ENCODE measurements at places on chromosomes 11 and 22.

GRCh38 chr22:32570501-32570900 is 95.9 kb downstream of the FBXO7 start:
- no peak overlapping the region for H3K27ac ChIP-seq
- DNase-seq, result no peak
- H3K4me3 ChIP-seq, result no peak overlapping the region
- H3K36me3 ChIP-seq, result no peaks in the 10 kb centered on the region
- H3K27me3 ChIP-seq, result peaks cover 4% of the 10 kb centered on the region
- peaks cover 4% of the 10 kb centered on the region for H3K4me1 ChIP-seq

- H3K4me1 ChIP-seq, result no peaks in the 10 kb centered on the region
- H3K27ac ChIP-seq, result no peak overlapping the region
Observed at GRCh38 chr22:41368543-41369423, 13.0 kb upstream of the TEF start.

DNA sequence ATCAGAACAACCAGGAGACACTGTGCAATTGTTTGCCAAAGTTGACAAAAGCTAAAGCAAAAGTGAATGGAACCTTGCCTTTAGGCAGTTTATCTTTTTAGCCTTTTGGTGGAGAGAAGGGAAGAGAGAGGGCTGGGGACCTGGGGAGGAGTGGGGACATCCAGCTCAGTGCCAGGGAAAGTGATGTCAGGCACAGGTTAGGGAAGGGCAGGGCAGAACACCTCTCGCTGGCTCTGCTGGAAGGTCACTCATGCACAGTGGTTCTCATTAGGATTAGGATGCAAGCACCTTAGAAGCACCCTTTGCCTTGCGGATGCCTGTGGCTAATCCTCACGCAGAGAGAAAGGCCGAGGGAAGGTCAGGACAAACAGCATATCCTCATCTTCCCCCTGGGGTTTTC is 14.3 kb upstream of the LINC01488 start:
- H3K4me3 ChIP-seq, result no peak overlapping the region
- DNase-seq, result no peak
- H3K27ac ChIP-seq, result no peak overlapping the region
- no peaks in the 10 kb centered on the region for H3K4me1 ChIP-seq

DNA sequence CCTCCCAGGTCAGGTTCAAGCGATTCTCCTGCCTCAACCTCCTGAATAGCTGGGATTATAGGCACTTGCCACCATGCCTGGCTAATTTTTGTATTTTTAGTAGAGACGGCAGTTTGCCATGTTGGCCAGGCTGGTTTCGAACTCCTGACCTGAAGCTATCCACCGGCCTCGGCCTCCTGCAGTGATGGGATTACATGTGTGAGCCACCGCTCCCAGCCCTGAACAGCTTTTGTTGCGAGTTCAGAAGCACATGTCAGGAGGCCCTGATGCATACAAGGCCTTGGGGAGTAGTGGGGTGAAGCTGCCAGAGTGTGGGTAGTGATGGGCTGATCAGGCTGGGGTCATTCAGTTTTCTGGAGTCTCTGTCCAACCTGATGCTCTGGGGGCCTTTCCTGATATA is 117.0 kb upstream of the C11orf87 start:
- H3K4me3 ChIP-seq, result no peak overlapping the region
- H3K27me3 ChIP-seq, result no peaks in the 10 kb centered on the region
- no peak for DNase-seq
- H3K4me1 ChIP-seq, result no peaks in the 10 kb centered on the region

DNA sequence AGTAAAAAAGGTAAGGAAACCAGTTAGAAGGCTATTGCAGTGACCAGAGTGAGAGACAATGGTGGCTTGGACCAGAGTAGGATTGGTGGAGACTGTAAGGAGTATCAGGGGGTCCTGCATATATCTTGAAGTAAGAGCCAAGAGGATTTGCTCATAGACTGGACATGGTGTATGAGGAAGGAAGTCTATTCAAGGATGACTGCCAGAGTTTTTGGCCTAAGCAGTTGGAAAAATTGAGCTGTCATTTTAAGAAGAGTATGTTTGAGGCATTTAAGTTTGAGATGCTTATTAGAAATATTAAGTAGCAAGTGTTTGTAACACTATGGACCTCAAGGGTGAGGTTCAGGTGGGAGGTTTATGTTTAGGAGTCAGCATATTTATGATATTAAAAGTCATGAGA is 596.6 kb downstream of the METTL15 start:
- H3K27ac ChIP-seq, result no peak overlapping the region
- H3K36me3 ChIP-seq, result no peaks in the 10 kb centered on the region
- DNase-seq, result no peak
- H3K4me3 ChIP-seq, result no peak overlapping the region

DNA sequence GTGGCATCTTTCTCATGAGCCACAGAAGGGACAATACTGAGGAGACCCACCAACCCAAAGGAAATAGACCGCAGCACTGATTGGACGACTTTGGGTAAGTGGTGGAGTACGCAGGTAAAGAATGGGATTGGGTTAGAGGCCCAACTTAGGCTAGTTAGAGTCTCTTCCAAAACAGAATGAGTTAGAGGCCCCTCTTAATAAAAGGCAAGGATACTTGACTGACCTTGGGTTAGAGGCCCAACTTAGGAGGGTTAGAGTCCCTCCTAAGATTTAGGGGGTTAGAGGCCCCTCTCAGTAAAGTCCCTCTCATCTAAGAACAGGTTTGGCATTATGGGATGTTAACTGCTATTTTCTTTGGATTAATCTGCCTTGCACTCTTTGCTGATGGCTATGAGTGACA is 24.6 kb downstream of the CCKBR start:
- no peaks in the 10 kb centered on the region for H3K4me1 ChIP-seq
- no peak overlapping the region for H3K4me3 ChIP-seq
- H3K36me3 ChIP-seq, result no peaks in the 10 kb centered on the region
- peaks cover 53% of the 10 kb centered on the region for H3K27me3 ChIP-seq

GRCh38 chr11:1034456-1035295 is 1.8 kb downstream of the MUC6 start:
- DNase-seq, result no peak
- H3K27me3 ChIP-seq, result no peaks in the 10 kb centered on the region
- no peaks in the 10 kb centered on the region for H3K36me3 ChIP-seq
- no peak overlapping the region for H3K27ac ChIP-seq
- no peak overlapping the region for H3K4me3 ChIP-seq

DNA sequence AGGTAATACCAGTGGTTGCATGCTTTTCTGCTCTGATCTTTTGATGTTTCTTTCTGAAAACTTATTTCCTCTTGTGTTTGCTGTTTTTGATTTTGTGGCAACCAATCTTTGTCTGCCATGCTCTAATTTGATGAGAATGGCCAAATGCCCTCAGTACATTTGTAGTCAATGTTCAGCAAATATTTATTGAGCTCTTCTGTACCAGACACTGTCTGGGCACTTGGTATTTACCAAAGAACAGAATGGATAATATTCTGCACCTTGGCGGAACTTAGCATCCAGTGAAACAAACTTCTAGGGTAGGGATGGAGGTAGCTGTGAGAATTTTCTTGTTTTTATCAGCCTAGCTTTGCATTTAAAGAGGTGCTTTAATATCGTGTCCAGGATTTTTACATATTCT is 19.6 kb downstream of the PPP6R3 start:
- no peak overlapping the region for H3K27ac ChIP-seq
- DNase-seq, result no peak
- peaks cover 32% of the 10 kb centered on the region for H3K36me3 ChIP-seq
- no peaks in the 10 kb centered on the region for H3K27me3 ChIP-seq
- no peak overlapping the region for H3K4me3 ChIP-seq

DNA sequence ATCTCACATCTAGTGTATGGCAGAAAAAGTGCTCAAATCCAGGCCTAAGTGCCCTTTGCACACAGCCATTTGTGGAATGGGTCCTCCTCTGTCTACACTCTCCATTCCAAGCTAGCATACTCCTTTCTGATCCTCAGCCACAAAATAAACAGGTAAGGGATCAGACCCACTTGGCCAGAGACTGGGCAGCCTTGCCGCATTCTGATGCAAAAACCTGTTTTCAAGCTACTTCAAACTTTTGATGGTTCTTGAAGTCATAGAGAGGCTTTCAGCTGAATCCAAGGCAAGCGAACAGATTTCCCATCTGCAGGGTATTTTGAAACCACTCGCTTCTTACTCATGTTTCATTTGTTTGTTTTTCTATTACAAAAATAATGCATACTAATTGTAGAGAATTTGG is 136.6 kb upstream of the NAV2 start:
- no peaks in the 10 kb centered on the region for H3K36me3 ChIP-seq
- H3K4me1 ChIP-seq, result no peaks in the 10 kb centered on the region
- no peak overlapping the region for H3K4me3 ChIP-seq
- H3K27me3 ChIP-seq, result peaks cover 2% of the 10 kb centered on the region

DNA sequence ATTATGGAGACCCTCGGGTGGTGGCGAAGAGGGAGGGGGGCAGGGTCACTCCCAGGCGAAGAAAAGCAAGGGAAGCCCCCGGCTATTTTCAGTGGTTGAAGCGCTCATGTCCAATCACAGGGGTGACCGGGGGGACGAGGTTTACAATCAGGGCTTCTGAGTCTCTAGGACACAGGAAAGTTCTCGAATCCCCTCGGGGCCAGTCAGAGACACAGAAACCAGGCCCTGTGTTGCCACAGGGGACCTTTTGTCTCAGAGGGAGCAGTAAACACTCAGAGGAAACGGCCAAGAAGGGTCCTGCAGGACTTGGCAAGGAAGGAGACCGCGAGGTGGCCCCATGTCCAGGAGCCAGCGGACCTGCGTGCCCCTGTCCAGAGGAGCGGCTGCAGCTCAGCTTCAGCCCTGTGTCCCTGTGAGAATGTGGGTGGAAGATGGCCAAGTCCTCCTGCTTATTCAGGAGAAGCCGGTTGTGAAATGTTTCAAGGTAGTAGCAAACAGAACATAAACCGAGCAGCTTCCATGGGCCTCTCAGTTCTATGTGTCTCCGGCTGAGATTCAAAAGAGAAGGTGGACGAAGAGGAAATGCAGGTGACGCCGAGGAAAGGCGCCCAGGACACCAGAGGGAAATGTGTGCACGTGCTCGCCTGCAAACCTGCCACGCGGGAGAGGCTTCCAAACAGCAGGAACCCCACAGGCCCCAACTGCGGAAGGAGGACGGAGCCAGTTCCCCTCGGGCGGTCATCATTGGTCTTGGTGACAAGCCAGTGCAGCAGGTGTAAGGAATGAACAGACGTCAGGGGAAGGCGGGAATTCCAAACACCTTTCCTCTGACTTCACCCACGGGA is 357.6 kb downstream of the BRD1 start:
- H3K36me3 ChIP-seq, result no peaks in the 10 kb centered on the region
- H3K4me1 ChIP-seq, result no peaks in the 10 kb centered on the region
- no peak for DNase-seq
- H3K27ac ChIP-seq, result no peak overlapping the region

DNA sequence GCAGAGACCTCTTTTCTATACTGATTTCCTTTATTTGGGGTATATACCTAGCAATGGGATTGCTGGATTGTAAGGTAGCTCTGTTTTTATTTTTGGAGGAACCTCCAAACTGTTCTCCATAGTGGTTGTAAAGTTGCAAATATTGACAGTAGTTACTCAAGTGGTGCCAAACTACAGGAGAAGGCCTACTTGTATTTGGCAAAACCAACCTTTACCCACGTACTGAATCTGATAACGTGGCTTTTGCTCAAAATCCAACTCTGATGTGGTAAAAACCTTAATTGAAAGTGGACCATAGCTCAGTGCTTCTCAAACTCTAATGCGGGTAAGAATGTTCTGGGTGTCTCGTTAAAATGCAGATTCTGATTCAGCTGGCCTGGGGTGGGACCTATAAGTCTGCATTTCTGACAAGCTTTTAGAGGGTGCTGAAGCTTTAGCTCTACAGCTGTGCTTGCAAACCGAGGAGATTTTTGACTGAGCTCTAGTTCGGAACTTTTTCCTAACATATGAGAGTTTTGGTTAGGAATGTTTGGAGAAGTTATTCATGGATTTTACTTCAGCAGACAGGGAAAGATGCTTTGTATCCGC is 69.8 kb downstream of the PACS1 start:
- DNase-seq, result no peak
- no peaks in the 10 kb centered on the region for H3K27me3 ChIP-seq
- peaks cover 2% of the 10 kb centered on the region for H3K36me3 ChIP-seq
- peaks cover 21% of the 10 kb centered on the region for H3K4me1 ChIP-seq
- H3K27ac ChIP-seq, result no peak overlapping the region

GRCh38 chr11:41897991-41898390 is 438.5 kb upstream of the LRRC4C start:
- H3K36me3 ChIP-seq, result no peaks in the 10 kb centered on the region
- no peak overlapping the region for H3K27ac ChIP-seq
- H3K4me3 ChIP-seq, result no peak overlapping the region
- H3K27me3 ChIP-seq, result no peaks in the 10 kb centered on the region
- no peaks in the 10 kb centered on the region for H3K4me1 ChIP-seq

DNA sequence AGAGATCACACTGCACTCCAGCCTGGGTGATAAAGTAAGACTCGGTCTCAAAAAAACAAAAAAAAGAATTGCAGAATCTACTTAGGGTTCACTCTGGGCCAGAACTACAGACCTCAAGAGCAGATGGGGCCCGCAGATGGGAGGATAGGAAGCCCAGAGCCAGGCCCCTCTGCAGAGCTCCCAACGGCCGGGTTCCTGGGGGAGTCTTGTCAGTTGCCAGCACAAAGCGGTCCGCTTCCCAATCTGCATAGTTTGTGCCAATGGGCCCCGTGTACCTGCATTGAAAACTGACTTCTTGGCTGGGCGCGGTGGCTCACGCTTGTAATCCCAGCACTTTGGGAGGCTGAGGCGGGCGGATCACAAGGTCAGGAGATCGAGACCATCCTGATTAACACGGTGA is 1.7 kb upstream of the CHID1 start:
- DNase-seq, result no peak
- H3K27ac ChIP-seq, result no peak overlapping the region
- peaks cover 6% of the 10 kb centered on the region for H3K36me3 ChIP-seq

DNA sequence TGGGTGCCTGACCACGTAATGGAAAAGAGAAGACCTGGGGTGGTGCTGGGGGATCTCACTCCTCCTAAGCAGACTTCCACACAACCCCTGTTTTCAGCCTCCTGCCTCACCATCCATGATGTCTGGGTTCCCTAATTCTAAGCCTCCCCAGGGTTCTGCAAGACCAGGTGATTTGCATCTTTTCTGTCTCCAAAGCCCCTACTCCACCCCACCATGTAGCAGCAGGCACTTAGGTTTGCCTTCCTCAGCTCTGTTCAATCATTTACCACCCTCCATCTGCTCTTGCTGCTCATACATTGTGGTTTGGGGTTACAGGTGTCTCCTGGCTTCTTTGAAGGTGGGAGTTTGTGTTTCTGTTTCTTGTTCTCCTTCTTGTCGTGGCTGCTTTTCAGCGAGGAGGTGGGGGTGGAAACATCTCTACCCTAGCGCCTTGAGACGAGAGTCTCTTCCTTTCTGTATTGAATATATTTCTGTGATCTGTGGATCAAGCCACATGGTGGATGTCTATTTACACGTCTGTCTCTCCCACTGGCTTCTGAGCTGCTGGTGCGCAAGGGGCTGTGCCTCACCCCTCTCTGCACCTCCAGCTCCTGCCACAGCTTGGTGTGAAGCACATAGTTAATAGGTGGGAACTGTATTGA is 6.6 kb upstream of the SSTR3 start:
- no peaks in the 10 kb centered on the region for H3K27me3 ChIP-seq
- peaks cover 68% of the 10 kb centered on the region for H3K4me1 ChIP-seq
- peaks cover 49% of the 10 kb centered on the region for H3K36me3 ChIP-seq

GRCh38 chr22:39416319-39416718 is 16.7 kb downstream of the TAB1 start:
- H3K4me3 ChIP-seq, result no peak overlapping the region
- no peaks in the 10 kb centered on the region for H3K27me3 ChIP-seq
- no peak overlapping the region for H3K27ac ChIP-seq
- peaks cover 22% of the 10 kb centered on the region for H3K4me1 ChIP-seq

- no peak for DNase-seq
- H3K4me3 ChIP-seq, result no peak overlapping the region
- H3K27ac ChIP-seq, result no peak overlapping the region
- H3K36me3 ChIP-seq, result peaks cover 5% of the 10 kb centered on the region
- peaks cover 65% of the 10 kb centered on the region for H3K4me1 ChIP-seq
- peaks cover 5% of the 10 kb centered on the region for H3K27me3 ChIP-seq
Observed at GRCh38 chr11:122695076-122695615, 39.6 kb downstream of the UBASH3B start.
